Cerebellar nuclear complex (tissue), 1 donor: ENCODE measurements at places on chromosomes 11 and 22.

GRCh38 chr22:27663812-27664211, 137.7 kb downstream of the MN1 start:
- DNase-seq = no peak

DNA sequence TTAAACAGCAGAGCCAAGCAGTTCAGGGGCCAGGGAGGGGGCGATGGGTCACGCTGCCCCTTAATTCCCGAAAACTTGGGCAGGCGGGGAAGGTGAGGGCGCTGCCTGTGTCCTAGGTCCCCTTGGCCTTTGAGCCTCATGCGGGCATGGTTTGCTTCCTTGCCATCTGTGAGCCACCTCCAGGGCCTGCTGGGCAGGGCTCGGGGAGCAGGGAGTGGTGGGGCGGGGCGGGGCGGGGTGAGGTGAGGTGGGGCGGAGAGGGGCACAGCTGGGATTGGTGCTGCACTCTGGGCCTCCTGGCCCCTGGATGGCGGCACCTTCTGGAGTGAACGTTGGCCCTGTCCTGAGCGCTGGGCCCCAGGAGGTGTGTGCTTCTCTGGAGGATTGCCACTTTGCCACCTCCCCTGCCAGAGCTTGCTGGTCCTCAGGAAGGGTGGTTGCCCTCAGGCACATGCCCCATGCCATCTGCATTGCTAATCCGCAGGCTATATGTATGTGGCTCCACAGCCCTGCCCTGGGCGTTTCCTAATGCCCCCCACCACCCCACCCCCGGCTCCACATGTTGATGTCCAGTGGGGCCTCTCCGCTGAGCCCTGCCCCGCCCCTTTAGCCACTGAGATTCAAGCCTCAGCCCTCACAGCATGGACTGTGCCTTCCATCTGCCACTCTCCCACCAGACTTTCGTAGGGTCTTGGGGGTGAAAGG, 352.5 kb downstream of the TBC1D22A start:
- no peak for DNase-seq

DNA sequence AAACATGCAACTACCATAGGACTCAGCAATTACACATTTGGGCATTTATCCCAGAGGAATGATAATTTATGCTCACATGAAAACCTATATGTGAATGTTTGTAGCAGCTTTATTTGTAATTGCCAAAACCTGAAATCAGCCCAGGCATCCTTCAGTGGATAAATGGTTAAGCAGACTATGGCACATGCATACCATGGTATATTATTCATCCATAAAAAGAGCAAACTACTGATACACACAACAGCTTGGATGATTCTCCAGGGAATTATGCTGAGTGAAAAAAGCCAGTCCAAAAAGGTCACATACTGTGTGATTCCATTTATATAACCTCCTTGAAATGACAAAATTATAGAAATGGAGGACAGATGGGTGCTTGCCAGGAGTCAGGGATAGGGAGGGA, 86.7 kb downstream of the ALX4 start:
- DNase-seq = no peak

GRCh38 chr22:22887621-22888503, at the start of gene IGLL5:
Gene IGLL5, plus strand, starts transcription at chr22:22887816. Its CDS starts 238 bp downstream, at chr22:22888054.
- no peak for DNase-seq

DNA sequence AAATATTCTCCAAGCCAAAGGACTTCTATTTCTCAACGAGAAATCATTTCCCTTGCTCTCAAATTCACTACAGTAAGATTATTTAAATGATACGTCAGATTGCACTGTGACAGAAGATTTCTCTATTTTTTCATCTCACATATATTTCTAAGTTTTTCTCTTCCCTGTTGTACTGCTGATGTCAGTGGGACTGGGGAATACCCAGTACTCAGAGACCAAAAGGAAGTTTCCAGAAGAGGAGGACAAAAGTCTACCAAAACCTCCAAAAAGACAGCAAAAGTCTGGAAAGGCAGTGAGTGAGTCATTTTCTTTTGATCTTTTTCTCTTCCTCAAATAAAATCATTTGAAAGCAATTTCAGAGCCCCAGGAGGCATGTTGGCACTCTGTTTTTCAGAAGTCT, 149.8 kb upstream of the PITPNB start:
- no peak for DNase-seq

GRCh38 chr11:78080084-78080817, 589 bp upstream of the NDUFC2 start:
- no peak for DNase-seq

GRCh38 chr11:120400564-120401364, 64.6 kb downstream of the ARHGEF12 start:
- no peak for DNase-seq

DNA sequence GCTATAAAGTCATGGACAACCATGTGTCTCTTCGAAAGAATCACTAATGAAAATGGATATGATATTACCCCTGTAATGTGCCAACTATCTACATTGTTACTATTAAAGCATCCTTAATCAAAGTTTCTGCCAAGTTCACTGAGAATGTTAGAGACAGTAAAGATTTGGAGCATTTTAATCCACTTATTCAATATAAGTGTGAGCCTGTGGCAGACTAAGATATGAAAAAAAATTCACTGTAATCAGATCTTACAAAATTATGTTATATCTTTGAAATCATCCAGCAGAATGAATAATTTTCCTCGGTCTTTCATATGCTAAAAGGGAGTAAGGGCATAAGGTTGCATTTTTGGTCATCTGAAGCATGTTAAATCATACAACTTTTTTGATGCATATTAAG, 49.9 kb downstream of the MAML2 start:
- no peak for DNase-seq

GRCh38 chr11:63889344-63889743, 27.6 kb downstream of the RCOR2 start:
- DNase-seq = no peak

DNA sequence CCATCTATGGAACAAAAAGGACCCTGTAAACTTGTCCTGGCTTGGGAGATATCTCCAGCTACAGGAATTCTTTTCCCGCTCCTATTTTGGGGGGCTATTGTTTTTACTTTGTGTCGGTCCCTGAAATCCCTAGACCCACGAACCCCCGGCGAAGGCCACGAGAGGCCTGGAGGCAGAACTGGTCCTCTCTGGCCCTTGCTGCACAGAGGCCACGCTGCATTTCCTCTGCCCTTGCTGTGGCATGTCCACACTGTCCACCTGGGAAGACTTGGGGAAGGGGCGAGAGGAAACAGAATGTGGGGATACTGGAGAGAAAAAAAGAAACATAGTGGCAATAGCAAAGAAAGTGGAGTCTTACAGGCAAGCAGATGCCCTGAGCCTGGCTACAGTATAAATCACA, 2.3 kb upstream of the ANO1 start:
- no peak for DNase-seq

- DNase-seq = no peak
Observed at GRCh38 chr11:29025001-29025400, 916.8 kb downstream of the METTL15 start.

- DNase-seq = no peak
Observed at GRCh38 chr11:7167976-7168740, 79.4 kb downstream of the RBMXL2 start.

DNA sequence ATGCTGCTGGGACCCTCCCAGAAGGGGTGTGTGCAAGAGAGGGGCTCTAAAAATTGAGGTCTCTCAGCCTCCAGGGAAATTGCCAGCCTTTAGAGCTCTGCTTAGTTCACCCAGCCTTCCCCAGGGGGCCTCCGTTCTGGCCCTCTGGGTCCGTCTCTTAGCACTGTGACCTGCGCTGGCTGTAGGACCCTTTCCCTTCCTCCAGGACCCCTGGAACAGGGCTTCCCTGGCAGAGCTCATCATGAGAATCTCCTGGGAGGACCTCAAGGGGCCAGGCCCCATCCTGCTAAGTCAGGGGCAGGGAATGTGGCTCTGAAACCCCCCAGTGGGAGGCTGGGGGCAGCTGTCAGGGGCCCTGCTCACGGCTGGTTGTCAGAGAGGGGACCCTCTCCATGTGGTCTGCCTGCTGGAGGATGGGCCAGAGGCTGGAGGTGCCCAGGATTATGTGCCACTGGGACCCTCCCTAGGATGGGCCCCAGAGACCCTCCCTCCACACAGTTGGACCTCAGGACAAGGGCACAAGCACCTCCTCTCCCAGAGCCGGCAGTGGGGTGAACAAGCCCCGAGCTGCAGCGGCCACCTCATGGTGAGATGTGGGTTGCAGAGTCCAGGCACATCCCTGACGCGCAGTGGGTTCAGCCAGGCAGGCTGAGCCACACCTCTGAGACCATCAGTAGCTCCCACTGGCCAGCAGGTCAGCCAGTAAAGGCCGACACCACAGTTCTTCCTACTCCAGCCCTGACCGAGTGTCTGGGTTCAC, 27.1 kb upstream of the GAL start:
- DNase-seq = no peak

- DNase-seq = no peak
Observed at GRCh38 chr11:112128483-112129121, 35.3 kb downstream of the IL18 start.
